Vagina (tissue), 2 donors: ENCODE measurements at places on chromosomes 2 and 18.

DNA sequence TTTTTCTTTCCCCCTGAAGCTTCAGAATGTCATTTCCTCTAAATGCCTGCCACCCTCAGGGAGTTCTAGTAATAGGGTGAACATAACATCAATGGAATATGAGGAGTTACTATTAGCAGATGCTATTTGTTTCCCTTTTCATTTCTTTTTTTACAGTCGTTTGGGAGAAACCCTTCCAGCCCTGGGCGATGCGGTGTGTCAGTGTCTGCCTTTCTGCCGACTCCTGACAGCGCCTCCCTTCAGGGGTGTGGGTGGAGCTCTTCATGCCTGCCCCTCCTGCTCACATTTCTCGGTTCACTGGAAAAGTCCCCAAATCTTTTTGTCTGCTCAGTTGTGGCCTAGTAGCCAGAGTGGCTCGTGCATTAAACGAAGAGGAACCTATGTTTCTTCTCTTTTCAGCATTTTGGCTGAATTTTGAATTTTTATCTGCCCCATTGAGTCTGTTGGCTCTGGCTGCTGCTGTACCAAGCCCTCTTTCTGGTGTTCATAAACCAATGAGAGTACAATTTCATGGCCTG, 72.3 kb downstream of the FMNL2 start:
- DNase-seq, result no peak

GRCh38 chr18:76263046-76264005, 231.7 kb downstream of the ZNF516 start:
- DNase-seq, result no peak

DNA sequence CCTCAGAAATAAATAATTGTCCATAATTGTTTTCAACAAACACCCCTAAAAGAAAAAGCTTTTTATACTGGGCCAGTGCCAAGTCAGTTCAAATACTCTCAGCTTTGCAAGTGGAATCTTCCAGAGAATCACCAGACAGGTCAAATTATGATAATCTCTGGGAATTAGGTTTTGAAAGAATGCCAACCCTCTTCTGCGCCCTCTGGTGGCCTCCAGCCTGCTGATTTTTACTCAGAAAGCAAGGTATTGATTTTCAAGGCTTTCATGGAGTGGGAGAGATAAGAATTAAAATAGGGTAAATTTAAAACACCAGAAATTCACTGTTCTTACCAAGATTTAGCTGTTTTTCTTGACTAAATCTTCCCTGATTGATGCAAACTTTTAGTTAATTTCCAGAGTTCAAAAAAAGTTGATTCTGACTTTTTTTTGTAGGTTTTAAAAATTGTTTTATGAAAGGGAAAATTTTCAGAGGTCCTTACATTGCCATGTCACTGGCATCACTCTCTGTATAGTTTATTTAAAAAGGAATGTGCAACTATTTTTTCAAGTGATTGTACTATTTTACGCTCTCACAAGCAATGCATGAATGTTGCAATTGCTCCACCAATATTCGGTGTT, 282.9 kb upstream of the TNP1 start:
- no peak for DNase-seq

GRCh38 chr2:149773006-149773405, 185.4 kb upstream of the MMADHC start:
- no peak for DNase-seq

DNA sequence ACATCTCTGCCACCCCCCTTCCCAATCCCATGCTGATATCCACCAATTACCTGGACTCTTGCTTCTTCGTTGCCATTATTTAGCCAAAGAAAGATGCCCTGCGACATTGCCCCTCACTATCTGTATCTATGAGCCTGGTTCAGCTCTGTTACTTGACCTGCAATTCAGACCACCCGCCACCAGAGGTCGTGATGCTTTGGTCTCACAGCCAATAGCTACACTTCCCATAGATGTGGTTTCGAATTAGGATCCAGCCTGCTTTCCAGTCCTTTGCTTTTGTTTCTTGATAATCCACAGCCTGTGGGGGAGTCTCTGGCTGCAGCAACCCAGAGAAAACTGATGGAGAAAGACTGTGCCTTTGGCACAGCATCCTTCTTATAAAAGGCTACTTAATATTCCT, 239.4 kb downstream of the KLHL29 start:
- no peak for DNase-seq

DNA sequence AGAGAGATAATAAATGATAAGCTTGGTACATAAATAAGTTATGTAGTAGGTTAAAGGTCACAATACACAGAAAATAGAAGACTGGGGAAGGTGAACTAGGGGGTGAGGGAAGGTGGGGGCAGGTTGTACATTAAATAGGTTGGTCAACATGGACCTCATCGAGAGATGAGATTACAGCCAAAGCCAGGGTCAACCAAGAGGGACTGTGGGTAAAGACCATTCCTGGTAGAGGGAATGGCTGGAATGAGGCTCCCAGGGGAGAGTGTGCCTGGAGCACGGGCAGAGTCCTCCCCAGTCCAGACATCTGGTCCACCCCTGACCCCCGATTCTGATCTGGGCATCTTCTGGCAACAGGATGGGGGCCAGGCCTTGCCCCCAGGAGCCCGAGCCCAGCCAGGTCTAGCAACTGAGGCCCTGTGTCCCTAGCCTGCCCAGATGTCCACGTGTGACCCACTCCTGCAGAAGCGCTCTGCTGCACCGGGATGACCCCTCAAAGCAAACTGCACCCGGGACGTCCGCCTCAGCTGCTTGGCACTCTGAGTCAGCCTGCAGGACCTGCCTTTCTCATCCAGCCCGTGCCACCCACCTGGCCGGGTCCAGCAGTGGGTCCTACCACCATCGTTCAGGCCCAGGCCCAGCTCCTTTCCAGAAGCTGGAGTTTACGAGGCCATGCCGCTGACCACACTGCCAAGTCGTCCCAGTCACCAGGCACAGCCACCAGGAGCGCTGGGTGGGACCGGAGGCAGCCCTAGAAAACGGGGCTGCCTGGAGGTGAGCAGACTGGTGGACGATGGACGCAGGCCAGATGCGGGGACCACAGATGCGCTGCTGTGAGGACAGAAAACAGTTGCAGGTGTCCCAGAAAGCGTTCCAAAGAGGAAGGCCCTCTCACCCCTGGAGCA, 56.2 kb upstream of the ID2 start:
- DNase-seq, result no peak

- DNase-seq, result no peak
These were observed 9.1 kb upstream of the LYPD6B start for GRCh38 chr2:149029307-149029965.

GRCh38 chr2:2270808-2271415, 60.2 kb downstream of the MYT1L start:
- no peak for DNase-seq

- no peak for DNase-seq
These were observed 288.8 kb downstream of the RAD51AP2 start for GRCh38 chr2:17229414-17229813.

- peak; percentile 20 for DNase-seq
These were observed 166.1 kb downstream of the ANKRD30B start for GRCh38 chr18:14914121-14914520.

- DNase-seq, result no peak
These were observed 29.4 kb downstream of the KCNIP3 start for GRCh38 chr2:95326433-95327140.

- no peak for DNase-seq
These were observed 264.7 kb downstream of the CCDC85A start for GRCh38 chr2:56448403-56449001.

DNA sequence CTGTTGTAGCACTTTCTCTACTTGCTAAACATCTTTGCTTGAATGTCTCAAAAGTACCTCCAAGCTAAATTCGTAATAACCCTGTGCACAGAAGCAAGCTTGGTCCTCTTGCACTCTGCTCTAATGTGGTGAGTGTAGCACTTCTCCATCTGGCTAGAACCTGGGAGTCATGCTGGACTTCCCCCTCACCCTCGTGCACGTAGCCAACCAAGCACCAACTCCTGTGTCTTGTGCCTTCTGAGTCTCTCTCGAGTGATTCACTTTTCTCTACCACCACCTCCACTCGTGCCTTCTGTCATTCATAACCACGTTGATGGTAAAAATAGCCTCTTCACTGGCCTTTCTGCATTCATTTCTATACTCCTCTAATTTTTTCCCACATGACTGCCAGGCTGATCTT, 91.9 kb upstream of the KCNE4 start:
- no peak for DNase-seq

- no peak for DNase-seq
These were observed 27.1 kb downstream of the SH2D6 start for GRCh38 chr2:85445316-85446295.

DNA sequence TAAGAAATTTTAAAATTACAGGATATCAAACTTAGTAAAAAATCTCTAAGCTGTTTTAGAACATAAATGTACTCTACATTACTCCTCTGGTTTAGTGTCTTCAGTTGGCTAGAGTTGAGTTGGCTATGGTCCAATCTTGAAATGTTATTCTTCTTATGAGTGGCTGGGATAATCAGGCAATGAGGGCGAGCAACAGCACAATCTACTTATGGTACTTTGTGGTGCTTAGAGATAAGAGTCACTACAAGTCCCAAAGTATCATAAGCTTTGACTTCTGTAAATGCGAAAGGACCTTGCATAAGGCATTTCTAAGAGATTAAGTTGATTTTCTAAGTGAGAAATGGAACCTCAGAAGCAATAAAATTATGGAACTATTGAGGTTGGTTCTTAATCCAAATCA, 361.7 kb downstream of the GPD2 start:
- DNase-seq, result no peak

DNA sequence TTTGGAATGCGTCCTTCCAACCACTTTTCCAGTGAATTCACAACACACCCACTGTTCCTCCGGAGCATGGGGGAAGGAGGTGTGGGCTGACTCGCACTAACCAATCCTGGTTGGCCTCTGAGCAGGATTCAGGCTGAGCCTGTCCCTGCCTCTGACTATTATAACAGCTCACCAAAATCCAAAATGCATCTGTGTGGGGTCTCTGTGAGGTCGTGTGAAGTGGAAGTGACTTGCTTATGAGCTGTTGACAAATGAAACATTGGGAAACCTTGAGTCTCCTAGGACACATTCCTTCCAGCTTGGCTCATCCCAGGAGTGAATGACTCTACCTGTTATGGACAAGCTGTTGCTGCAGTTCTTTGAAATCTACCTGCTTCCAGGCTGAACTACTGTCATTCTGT, 1.5 kb downstream of the CIDEA start:
- DNase-seq, result no peak

- DNase-seq, result no peak
These were observed 12.6 kb downstream of the NT5DC4 start for GRCh38 chr2:112733456-112733855.

- no peak for DNase-seq
These were observed 103.2 kb downstream of the ZNF521 start for GRCh38 chr18:25248755-25249154.

DNA sequence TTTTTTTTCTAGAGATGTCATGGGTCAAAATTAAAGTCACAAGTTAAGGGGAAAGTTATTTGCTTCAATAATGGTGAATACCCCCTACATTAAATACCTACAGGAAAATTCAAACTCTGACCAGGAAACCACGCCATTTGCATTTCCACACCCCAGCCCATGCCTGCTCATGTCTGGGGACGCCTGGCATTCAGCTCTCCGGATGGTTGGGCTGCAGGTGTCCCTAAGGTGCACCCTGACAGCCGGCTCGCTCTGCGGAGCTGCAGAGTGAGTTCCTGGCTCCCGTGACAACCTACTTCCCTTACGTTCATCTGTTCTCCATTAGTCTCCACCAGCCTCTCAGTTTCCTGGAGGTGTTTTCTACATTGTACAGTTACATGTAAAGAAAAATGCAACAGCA, 122.7 kb upstream of the RIOK3 start:
- DNase-seq, result no peak

DNA sequence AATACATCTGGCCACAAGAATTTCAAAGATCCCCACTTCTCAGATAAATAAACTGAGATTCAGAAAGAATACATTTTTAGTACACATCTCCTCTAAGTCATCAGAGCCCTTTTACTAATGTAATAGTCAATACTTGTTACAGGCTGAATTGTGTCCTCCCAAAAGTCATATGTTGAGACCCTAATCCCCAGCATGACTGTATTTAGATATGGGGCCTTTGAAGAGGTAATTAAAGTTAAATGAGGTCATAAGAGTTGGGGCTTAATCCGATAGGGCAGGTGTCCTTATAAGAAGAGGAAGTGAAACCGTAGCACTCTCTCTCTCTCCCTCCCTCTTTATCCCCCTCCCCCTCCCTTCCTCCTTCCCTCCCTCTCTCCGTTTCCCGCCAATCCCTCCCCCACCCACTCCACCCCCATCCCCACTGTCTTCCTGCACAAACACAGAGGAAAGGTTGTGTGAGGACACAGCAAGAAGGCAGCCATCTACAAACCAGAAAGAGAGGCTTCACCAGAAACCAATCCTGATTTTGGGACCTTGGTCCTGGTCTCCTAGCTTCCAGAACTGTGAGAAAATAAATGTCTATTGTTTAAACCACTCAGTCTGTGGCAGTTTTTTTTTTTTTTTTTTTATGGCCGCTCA, 66.6 kb upstream of the ZNF397 start:
- DNase-seq, result no peak

DNA sequence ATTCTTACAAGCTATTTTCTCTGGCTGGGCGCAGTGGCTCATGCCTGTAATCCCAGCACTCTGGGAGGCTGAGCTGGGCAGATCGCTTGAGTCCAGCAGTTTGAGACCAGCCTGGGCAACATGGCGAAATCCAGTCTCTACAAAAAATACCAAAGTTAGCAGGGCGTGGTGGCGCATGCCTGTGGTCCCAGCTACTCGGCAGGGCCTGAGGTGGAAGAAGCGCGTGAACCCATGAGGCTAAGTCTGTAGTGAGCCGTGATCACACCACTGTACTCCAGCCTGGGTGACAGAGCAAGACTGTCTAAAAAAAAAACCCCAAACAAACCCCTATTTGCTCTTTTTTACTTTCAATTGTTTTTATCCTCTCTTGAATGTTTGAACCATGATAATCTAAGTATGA, 37.0 kb downstream of the PPP4R1 start:
- no peak for DNase-seq

DNA sequence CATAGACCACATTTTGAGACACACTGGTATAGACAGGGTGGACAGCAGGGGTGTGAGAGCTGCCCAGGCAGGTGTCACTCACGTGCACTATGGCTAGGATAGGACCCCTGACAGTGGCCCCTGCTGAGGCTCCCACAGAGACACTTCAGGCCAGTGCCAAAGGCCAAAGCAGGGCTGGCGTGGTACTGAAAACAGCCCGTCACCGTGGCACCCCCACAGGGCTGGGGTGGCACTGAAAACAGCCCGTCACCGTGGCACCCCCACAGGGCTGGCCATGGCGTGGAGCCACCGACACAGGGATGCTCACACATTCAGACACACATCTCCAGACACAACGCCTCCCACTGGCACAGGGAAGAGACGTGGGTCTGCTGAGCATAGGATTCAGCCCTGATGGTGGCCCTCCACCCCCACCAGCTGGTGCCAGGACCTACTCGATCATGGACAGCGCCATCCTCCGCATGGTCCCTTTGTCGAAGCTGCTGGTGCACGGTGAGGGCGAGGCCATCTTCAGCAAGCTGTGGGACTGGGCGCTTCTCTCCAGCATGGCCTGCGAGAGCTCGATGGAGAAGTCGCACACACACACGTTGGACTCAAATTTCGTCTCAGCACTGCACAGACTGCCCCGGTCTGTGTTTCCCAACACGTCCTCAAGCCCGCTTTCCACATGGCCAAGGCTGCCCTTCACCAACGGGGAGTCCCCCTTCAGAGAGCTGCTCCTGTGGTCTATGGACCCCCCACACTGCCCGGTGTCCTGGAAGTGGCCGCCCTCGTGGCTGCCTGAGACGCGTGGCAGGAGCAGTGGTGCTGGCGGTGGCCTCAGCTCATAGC, 34.1 kb downstream of the ANKMY1 start:
- DNase-seq, result no peak
